ENCODE measurements at places on chromosomes 7 and 10.

- no peak for DNase-seq
Measured at GRCh38 chr10:113521475-113521795, 31.4 kb upstream of the HABP2 start.

GRCh38 chr7:2138146-2138765 lies 94.5 kb downstream of the MAD1L1 start:
- no peak for DNase-seq

DNA sequence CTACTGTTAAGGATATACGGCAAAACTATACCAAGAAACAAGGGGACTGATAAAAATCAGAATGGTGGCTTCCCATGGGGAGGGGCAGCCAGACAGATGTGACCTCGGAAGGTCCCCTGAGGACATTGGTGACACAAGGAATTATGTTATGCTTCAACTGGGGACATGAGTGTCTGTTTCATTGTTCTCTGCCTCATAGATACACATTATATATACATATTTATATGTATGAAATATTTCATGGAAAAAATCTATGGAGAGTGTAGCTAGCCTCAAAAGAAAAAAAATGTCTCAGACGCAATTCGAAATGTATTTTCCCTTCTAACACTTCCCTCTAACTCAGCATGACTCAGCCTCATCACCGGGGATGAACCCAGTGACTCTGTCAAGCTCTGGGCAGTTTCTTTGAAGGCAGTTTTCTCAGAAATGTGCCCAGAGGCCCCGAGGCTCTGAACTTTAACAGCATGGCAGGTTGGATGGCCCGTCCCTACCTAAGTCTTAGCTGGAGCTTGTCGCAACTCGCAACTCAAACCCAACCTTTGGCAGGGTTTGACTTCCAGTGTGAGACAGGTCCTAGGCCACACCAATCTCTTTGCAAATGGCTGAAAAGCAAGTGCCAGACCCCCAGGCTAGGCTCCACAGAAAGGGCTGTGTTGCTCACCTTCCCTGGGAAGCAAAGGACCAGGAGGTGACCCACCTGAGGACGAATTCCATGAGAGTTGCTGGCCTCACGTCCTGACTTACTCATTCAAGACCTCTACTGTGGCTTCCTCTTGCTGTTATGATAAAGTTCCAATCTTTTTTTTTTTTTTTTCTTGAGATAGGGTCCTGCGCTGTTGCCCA lies 86.9 kb downstream of the CARD11 start:
- no peak for DNase-seq

DNA sequence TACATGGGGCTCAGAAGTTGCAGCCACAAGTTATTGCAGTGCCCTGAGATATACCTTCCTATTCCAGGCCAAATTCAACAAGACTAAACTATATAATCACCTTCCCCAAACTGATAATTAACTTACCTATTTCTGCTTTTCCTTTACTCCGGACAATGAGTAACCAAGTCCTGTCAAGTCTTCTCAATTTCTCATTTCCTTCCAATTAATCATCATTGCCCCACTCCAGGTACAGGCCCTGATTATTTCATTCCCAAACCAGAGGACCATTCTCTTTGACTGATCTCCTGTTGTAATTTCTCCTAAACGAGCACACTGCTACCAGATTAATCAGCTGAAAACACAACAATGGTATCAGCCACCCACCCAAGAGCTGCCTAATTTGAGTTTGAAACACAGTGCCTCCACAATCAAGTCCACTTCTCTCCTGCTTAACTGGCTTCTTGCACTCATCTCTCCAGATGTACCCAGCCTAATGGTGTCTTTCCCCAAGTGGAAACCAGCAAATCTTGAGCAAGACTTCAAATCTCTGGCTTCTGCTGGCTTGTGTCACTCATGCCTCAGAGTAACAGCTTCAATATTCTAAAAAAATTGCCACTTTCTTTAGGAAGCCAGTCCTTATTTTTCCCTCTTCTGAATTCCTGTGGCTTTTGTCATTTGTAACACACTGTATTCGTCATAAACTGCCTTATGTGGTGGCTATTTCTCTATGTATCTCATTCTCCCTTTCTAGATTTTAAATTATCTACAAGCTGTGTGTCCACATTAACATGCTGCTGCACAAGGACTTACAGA lies 89.1 kb downstream of the CDK6 start:
- no peak for DNase-seq

- DNase-seq, result no peak
Measured at GRCh38 chr10:28151636-28152035, 151.2 kb downstream of the MPP7 start.

GRCh38 chr10:26378861-26379294 lies 59.3 kb upstream of the APBB1IP start:
- no peak for DNase-seq

GRCh38 chr10:93815304-93816096 lies 57.8 kb downstream of the LGI1 start:
- no peak for DNase-seq

DNA sequence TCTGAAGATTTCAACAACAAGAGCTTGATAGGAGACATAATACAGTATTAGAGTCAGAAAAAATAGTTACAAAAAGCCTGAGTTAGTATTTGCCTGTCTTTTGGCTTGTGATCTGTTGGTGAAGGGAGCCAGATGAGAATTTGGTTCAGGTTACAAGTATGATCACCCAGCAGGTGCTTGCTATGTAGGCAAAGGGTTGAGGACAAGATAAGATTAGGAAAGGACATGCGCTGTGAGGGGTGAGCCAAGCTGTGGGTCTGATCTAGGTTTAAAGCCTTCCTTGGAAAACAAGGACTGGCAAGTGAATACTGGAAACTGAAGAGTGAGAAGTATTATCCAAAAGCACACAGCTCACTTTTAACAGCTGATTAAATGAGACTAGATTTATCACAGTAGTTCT lies 28.7 kb upstream of the CD36 start:
- no peak for DNase-seq

- no peak for DNase-seq
Measured at GRCh38 chr10:88660598-88660884, 3.7 kb upstream of the LIPF start.

GRCh38 chr10:68594405-68594804 lies 34.3 kb downstream of the TET1 start:
- no peak for DNase-seq

GRCh38 chr7:17674166-17674942 lies 265.9 kb downstream of the SNX13 start:
- DNase-seq, result no peak

DNA sequence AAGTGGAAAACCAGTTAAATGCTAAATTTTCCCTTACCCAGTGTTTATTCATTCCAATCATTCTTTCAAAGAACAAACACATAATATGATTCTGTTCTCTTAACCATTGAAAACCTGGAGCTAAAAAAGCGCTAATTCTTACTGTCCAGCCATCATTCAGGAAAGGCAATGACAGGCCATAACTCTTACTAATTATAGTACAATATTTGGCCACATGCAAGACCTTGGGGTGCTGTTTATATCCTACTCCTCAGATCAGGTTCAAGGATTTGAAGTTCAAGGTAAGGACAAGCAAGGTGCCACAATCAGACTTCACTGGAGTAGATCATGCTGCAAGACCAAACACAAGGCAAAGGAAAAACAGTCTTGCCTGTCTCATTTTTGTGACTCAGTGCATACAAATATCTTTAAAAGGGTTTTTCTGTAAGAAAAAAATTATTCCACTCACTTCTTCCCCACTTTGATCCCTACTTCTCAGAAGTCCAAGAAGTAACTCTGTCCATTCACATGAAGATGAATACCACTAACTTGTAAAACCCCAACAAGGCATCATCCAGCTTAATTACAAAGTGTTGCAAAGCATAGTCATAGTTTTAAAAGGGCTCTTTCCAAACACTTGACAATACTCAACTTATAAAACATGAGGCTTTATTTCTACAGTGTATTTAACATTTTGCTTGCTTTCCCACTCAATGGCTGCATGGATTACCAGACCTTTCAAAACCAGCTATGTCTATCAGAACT lies 153.0 kb downstream of the DOCK4 start:
- DNase-seq, result no peak

GRCh38 chr10:1520909-1521565 lies 216.3 kb downstream of the ADARB2 start:
- no peak for DNase-seq

- no peak for DNase-seq
Measured at GRCh38 chr10:45238896-45239295, 76.5 kb downstream of the OR13A1 start.

DNA sequence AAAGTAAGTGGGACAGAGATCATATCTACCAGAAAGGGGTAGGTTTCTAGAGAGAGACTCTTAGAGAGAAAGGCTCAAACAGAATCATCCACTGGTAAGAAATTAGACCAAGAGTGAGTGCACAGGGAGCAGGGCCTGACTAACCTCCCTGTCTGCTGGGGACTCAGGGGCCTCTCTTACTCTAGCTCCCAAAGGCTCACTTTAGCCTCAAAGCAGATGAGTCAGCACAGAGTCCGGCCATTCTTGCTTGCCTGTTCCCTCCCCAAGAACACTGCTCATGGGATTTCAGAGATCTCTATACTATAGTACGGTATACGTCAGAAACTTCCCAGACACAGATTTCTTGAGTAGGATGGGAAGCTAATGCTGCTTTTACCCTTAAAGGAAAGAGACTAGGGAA lies 32.7 kb downstream of the RBM28 start:
- DNase-seq, result no peak

DNA sequence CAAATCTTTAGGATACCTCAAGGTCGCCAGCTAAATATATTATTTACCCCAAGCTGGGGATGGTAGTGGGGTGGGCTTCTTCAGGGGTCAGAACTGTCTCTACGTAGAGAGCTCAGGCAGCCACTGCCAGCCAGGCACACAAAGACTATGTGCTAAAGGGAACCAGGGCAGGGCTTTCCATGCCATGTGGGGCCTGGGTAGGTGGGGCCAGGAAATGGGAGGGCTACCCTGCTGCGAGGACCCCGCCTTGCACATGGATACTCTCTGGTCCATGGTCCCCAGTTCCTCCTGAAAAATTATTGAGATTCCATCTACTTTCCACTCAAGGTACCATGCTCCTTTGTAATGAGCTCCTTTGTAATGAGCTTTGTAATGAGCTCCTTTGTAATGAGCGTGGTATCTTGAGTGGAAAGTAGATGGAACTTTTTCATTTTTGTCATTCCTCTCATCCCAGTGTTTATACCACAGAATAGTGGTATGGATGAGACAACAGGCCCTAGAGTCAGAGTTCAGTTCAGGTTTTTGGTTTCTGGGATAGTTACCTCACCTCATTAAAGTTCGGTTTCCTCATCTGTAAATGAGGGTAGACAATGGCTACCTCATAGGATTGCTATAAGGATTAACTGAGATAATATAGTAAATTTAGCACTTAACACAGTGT lies 5.8 kb downstream of the SYNPO2L start:
- DNase-seq, result no peak

- DNase-seq, result no peak
Measured at GRCh38 chr7:97770850-97771249, 39.0 kb downstream of the TAC1 start.

DNA sequence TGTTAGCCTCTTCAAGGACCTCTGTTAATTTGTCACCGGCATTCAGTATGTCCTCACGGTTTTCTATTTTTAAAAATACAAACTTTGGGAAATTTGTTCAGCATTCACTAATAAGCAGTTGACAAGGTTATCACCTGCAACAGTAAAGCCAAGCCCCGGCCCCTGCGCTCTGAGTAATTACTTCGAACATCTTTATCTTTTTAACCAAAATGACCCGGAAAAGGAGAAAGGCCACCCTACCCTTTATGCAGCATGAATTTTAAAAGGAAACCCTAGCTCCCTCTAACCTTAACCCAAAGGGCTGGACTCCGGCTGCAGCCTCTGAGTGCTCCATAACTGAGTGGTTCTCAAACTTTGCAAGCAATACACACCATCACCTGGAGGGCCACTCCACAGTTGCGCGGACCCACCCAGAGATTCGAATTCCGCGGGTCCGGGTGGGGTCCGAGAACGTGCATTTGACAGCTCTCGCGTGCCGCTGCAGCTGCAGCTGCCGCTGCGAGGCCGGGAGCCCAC lies 940 bp downstream of the NSMCE4A start:
- no peak for DNase-seq

DNA sequence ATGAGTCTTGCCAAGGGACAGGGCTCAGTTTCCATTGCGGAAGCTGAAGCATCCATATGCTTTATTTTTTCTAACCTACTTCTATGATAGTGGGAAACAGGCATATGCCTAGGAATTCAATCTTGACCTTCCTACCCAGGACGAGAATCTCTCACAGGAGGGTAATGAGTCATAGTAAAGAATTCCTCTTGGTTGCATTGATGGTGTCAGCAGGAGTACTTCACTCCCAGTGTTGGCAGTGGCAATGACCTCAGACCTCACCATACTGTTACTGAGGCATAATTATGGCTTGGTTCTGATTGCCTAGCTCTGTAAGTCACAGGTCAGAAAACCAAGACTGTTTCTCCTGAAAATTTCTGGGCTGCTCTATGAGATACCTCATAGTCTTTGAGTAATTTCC lies 552.9 kb downstream of the ARL4A start:
- DNase-seq, result no peak

GRCh38 chr7:28032738-28033380 lies 147.7 kb downstream of the JAZF1 start:
- no peak for DNase-seq

DNA sequence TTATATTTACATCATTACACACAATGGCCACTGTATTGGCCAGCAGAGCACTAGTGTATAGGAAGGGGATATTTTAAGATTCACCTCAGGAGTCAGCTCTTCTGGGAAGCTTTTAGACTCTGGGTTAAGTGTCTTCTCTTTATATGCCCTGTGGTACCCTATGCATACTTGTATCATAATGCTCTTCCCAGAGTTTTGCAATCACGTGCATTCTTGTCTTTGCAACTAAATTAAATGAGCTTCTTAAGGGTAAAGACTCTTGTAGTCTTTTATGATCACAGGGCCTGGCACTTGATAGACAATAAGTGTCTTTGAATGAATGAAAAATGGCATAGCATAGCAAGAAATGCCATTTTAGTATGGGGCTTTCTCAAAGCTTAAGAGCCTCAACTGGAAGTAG lies 35.4 kb upstream of the ARMS2 start:
- DNase-seq, result no peak

DNA sequence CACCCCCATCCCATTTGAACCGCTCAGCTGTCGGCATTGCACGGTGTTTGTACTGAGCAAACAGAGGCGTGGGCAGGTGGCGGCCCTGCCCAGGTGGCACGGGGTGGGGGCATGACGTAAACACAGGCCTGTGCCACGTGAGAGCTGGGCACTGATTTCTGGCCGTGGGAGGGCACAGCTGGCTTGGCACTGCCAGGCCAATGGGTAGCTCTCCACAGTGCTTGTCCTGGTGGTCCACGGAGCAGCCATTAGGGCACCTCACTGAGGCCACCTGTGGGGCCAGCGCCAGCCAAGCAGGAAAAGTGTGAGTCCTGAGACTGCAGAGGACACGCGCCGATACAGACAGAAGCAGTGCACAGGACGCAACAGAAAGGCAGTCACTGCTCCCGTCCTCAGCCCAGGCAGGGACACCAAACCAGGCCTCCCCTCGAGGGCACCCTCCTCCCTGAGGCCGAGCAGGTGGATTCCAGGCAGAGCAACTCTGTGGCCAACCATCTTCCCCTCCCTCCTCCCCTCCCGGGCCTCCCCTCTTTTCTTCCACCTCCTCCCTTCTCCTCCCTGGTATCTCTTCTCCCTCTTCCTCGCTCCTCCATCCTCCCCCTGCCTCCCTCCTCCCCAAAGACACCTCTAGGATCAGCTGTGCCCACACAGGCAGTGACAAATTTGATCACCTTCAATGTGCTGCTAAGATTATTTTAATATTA lies 258.7 kb downstream of the ELFN1 start:
- no peak for DNase-seq

Data from esophagus squamous epithelium (tissue), 5 donors.